ENCODE measurements at places on chromosomes 3 and 15. TPM values are rescaled to one million over a fixed set of nuclear protein-coding genes. Genes with fewer than 3 reads are reported as not detected.

Gene RASL12
- total RNA-seq: 53.3 TPM

Gene TEX9
- total RNA-seq: 1.1 TPM

Gene GHSR
- total RNA-seq: not detected

Gene SOX14
- total RNA-seq: not detected

- DNase-seq: no peak
These were observed 1034.7 kb downstream of the FHIT start for GRCh38 chr3:60216462-60217075.

- DNase-seq: no peak
These were observed 4.5 kb upstream of the USP19 start for GRCh38 chr3:49124991-49125670.

DNA sequence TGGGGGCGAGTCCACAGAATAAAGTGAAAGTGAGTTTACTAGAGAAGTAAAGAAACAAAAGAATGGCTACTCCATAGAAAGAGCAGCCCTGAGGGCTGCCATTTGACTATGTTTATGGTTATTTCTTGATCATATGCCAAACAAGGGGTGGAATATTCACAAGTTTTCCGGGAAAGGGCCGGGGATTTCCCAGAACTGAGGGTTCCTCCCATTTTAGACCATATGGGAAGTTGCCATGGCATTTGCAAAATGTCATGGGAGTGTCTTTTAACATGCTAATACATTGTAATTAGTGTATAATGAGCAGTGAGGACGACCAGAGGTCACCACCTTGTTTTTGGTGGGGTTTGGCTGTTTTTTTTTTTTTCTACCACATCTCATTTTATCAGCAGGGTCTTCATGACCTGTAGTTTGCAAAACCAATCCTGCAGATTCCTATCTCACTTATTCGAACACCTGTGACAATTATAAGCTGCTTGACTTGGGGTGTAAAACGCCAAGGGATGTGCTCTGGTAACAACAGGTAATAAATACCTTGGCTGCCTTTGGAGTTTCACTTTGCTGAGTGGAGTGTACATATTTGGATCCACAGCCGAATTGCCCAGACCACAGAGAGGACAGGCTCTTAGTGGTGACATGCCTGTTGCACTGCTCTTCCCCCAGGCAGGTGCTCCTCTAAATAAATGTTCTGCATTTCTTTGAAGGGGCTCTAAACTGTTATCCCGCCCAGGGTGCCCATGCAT lies 43.6 kb downstream of the C2CD4B start:
- no peak for DNase-seq

- DNase-seq: no peak
These were observed 682.5 kb downstream of the GRM7 start for GRCh38 chr3:7543294-7543880.
